ENCODE measurements at places on chromosomes 3 and 15.

GRCh38 chr15:48084759-48085590 is 35.8 kb upstream of the SLC24A5 start:
- DNase-seq: no peak

- peak; percentile 90 for DNase-seq
These were observed 1035.2 kb downstream of the MCTP2 start for GRCh38 chr15:95266451-95267061.

DNA sequence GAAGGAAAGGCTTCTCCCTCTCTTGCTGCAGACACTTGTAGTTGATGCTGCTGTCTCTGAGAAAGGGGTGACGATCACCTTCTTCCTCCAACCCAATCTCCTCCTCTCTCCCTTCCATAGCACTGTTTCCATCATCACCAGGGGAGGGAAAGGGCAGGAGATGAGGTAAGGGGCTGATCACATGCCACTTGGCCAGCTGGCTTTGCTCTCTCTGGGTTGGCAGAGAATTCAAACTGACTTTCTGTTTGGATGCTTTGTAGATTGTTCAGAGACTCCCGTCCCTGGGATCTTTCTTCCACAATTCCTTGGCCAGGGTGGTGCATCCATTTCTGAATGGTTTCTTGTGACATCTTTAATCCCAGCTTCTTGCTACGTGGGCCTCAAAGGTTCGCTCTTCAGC is 43.2 kb upstream of the ZNF148 start:
- no peak for DNase-seq

DNA sequence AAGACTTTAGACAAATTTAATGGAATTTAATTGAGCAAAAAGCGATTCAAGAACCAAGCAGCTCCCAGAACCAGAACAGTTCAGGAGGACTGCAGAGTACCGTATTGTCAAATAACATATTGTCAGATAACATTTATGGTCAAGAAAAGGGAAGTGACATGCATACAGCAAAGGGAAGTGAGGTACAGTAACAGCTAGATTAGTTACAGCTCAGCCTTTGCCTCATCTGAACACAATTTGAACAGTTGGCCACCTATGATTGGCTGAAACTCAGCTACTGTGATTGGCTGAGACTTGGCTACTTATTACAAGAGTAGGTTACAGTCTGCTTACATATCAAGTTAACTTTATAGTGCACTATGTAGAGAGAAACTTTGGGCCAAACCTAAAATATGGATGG is 21.9 kb downstream of the ZFAND6 start:
- DNase-seq: no peak

GRCh38 chr3:138135833-138136194 is 3.6 kb upstream of the A4GNT start:
- DNase-seq: no peak

GRCh38 chr3:20760981-20761380 is 575.0 kb upstream of the SGO1 start:
- no peak for DNase-seq

DNA sequence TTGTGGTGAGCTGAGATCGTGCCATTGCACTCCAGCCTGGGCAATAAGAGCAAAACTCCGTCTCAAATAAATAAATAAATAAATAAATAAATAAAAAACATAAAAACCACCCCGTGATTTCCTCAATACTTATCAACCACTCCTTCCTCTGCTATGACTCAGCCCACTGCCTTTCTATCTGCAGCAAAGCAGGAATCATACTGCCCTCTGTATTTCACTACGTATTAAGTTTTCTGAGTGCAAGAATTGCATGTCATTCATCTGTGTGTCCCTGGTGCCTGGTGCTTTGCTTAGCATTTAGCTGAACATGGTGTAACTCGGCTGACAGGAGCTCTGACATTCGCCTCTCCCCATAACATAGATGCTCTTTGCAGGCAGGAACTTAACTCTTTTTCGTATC is 7.1 kb downstream of the LSG1 start:
- no peak for DNase-seq

GRCh38 chr15:76163457-76164295 is 103.9 kb downstream of the TMEM266 start:
- peak; percentile 68 for DNase-seq

GRCh38 chr15:82047453-82048400 is 1.9 kb upstream of the MEX3B start:
- DNase-seq: no peak

GRCh38 chr3:61699622-61700021 is 138.3 kb downstream of the PTPRG start:
- DNase-seq: no peak

DNA sequence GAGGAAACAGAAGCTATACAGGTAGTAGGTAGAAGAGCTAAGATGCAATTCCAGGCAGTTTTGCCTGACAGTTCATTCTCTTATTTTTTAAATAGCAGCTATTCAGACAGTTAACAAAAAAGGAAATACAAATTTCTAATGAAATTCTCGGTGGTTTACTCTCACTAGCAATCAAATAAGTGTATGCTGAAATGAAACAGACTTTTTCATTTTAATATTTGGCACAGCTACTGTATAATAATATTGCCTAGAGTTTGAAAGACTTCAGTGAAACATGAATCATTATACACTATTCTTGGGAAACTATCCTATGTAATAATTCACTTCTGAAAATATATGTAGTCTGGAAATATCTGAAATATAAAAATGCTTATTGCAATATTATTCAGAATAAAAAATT is 463.2 kb upstream of the AGTR1 start:
- DNase-seq: no peak

DNA sequence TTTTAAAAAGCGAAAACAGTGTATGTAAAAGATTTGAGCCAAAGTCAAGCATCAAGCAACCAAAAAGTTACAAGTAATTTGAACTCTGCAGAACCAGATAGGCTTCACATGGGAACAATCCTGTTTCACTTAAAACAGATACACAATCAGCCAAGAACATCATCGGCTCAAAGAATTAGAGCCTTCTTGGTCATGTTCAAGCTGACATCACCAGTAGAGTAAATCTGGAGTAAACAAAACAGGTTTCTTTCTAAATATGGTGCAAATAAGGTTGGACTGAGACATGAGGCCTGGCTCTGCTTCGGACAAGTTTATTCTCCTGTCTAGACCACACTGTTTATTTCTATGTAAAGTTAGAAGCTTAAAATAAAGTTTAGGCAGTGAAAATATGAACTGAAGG is 116.0 kb downstream of the GMNC start:
- no peak for DNase-seq

GRCh38 chr15:90790561-90790960 is 73.4 kb downstream of the BLM start:
- DNase-seq: no peak

GRCh38 chr3:42068303-42069088 is 22.7 kb upstream of the TRAK1 start:
- no peak for DNase-seq

DNA sequence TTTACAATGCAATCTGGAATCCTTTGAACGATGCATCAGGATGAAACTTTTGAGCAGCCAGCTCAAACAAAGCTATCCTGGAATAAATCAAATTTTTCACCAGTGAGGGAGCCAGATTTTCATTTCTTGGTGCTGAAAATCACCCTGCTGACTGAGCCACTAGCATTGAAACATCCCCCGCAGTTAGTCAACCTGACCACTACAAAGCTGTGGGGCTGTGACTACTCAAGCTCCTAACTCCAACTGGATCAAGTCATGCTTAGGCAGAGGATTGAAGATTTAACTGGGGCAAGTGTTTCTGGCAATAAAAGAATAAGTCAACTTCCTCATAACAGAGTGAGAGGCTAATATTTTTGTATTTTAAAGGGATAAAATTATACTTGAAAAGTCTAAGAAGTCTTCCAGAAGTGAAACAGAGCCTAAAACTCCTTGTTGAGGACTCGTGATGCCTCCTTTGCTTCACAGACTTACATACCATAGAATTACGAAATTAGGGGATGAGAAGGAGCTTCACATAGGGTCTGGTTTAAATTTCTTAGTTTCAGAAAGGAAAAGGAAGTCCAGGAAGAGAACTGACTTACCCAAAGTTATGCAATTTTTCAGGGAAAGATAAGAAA is 177.8 kb downstream of the SERPINI1 start:
- DNase-seq: no peak

- DNase-seq: no peak
These were observed 16.6 kb downstream of the TPRA1 start for GRCh38 chr3:127573912-127574311.

DNA sequence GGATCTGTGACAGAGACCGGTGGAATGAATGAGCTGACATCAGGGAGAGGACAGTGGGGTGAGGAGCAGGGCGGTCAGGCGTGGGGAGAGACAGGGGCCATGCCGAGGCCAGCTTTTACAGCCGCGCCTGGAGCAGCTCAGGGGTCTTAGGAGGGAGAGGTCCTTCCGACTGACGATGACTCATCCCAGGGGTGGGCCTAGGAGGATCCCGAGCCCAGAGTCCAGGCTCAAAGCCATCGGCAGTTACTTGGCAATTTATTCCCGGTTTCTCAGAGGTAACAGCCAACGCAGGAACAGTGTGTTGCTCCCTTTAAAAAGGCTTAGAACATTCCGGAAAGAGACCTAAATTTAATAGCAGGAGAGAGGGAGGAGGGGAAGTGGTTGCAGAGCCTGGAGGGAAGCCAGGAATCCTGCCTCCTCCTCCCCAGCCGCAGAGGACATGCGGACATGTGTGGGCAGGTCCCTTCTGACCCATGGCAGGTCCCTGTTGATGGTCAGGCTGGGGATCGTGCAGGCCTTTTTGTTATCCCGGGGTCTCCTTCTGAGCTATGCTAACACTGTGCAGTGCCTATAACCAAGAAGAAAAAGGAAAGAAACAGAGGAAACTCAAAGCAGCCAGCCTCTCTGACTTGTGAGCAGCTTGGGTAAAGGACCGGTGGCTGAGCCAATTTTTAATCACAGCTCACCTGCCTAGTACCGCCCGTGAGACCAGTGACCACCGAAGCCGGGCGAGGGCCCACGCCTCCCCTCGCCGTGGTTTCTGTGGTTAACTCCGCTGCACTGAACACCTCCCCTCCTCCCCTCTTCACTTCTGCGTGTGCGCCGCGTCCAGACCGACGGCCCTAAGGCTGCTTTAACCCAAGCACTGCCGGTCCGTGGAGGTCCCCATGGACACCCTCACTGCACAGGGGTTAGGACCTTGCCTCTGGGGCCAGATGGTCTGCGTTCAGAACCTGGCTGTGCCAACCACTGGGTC is 392.4 kb upstream of the PROK2 start:
- DNase-seq: no peak
